Progenitor cell of endocrine pancreas (in vitro differentiated cells): ENCODE measurements at places on chromosomes 5 and 9. TPM values are rescaled to one million over a fixed set of nuclear protein-coding genes. Genes with fewer than 3 reads are reported as not detected.

The TAF1L gene
- total RNA-seq, result not detected in 2 replicates

The SLC46A2 gene
- not detected in 2 replicates for total RNA-seq

The C5orf52 gene
- not detected in 2 replicates for total RNA-seq

The MYOZ3 gene
- 2.9 and 3.1 TPM in 2 replicates for total RNA-seq

GRCh38 chr5:59615272-59615671, 278.3 kb downstream of the PDE4D start:
- DNase-seq, result no peak

DNA sequence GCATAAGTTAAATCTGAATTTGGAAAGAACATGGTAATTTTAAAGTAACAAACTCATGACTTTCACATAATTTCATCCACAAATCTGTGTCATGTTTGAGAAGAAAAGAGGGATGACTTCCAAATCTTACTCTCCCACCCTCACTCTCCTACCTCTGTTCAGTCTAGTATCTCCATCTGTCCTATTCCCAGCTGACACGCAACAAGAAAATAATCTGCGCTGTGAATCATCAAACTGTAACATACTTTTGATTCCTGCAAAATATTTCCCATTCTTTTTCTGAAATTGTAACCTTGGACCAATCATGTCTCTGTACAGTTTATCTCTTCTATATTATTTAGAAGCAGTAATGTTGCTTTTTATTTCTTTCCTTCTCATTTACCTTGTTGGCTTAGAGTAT, 91.4 kb downstream of the SLC12A2 start:
- no peak for DNase-seq

DNA sequence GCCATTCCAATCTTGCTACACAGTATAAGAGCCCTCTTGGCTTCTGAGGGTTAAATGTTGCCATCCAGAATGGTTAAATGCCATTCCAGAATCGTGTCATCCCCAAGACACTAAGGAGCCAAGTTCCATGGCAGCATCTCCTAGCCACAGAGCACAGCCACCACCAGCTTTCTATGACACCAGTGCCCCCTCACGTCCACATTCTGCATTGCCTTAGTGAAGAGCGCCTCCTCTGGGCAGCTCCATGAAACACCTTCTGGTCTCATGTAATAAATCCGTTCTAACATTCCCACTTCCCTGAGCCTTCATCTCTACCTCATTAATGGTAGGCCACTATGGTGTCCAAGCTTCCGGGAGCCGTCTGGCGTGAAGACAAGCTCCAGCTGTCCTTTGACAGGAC, 12.4 kb downstream of the CBY3 start:
- no peak for DNase-seq

DNA sequence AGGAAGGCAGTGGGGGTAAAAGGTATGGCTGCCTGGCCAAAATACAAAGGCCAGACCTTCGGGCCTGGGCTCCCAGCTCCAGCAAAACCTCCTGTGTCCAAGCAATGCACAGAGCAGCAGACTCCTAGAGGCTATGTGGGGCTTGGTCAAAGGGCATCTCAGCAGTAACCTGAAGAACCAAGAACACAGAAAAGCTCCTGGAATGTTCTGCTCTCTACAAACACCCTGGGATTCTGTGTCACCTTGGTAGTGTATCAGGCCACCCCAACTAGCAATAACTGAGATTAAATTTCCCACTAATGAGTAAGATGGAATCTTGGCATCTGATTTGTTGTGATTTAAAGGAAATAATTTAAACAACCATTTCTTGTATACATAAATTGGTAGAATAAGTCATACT, 158.6 kb downstream of the GLIS3 start:
- DNase-seq, result no peak

- DNase-seq, result no peak
Measured at GRCh38 chr5:134000696-134001453, 3.9 kb downstream of the VDAC1 start.

DNA sequence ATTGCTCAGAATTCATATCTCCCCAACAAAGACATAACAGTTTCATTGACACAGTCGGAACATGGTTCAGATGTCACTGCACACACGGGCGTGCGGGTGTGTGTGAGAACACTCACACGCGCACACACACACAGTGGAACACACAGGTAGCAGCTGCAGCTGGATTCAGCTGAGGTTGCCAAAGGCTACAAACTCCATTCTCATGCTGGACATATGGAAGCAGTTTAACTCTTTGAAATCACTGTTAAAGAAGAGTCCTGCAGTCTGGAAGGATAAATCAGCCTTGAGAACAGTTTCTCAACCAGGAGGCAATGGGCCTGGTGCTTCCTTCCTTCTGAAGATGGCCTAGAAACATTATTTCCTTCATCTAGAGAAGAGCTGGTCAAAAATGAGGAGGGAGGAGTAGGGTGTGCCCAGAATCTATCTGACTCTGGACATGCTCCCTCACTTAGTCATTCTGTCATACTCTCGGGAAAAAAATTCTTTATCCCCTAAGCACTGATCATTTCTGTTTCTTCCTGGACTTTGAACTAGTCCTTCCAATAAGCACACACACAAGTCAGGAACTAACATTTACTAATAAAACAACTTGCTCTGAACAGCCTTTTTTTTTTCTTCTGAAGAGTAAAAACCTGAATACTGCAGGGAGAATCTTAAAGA, 160.6 kb downstream of the ZDHHC21 start:
- DNase-seq, result no peak
